ENCODE measurements at places on chromosomes 7 and 10. TPM values are rescaled to one million over a fixed set of nuclear protein-coding genes. Genes with fewer than 3 reads are reported as not detected.

DNA sequence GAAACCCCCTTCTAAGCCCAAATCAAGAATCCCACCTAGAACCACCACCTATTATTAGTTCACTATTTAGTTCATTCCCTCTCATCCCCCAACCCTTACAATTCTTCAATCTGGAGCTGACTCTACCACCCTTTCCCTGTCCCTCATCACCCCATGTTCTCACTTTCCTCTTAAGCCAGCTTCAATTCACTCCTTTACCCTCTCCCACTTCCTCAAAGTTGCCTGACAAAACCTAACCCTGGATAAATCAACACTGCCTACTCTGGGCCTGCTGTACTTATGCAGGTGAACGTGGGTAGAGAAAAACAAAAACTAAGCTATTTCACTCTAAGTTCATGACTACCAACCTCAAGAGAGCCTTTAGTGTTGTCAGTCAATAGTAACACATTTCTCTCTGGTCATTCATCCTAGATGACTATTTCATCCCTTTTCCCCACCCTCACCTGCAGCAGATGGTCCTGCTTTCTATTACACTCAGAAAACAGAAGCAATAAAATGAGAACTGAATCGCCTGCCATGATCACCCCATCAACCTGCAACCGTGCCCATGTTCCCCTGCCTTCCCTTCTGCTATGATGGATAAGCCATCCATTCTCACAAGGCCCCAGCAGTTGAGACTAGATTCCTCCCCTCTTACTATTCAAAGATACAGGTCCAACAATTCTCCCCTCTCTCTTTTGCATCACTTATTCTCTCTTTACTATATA is 52.6 kb downstream of the ARHGAP21 start:
- DNase-seq, result no peak

GRCh38 chr10:71525092-71525491 is 128.4 kb downstream of the CDH23 start:
- DNase-seq, result no peak

DNA sequence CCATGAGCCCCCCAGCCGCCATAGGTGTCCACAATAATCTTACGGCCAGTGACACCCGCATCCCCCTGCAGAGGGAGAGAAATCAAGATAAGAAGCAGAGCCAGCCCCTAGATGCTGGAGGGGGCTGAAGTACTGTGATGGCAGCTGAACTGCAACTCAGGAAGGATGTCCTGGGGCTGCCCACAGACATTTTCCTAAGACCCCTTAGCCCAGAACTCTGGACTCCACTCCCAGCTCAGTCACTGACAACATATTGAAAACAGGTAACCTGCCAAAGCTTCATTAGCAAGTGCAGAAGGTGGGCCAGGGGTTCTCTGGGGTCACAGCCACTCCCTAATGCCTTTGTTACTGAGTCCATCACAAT is 14.3 kb downstream of the MAT1A start:
- peak; percentile 25 for DNase-seq

GRCh38 chr10:369221-369683 is 234.0 kb downstream of the ZMYND11 start:
- DNase-seq, result no peak

GRCh38 chr7:71511361-71511807 is 379.4 kb downstream of the GALNT17 start:
- no peak for DNase-seq

GRCh38 chr10:1661859-1662437 is 75.4 kb downstream of the ADARB2 start:
- peak; percentile 13 for DNase-seq

GRCh38 chr7:19437446-19437845 is 271.4 kb downstream of the POLR1F start:
- DNase-seq, result no peak

DNA sequence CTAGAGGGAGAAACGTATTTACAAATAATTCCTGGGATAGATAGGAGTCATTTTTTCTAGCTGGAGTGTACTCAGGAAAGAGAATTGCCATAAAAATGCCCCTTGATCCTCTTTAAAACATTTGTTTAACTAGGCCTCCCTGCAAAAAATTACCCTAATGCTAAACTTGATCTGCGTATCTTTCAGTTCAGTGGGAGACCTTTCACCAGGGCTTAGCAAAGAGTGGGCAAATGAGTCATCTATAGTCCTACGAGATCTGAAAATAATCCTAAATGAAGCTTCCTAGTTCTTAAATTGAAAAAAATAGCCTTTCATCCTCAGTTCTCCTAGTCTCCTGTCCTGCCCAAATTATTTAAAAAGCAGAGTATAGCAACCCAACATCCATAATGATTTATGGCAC is 198.6 kb upstream of the FRMD4A start:
- no peak for DNase-seq

The GRID1 gene
- total RNA-seq, result 1.4 TPM

All from right lobe of liver (tissue), 6 donors.